ENCODE measurements at places on chromosomes 4 and X. TPM values are rescaled to one million over a fixed set of nuclear protein-coding genes. Genes with fewer than 3 reads are reported as not detected.

Gene PCYT1B
- 0.08 TPM for total RNA-seq

Gene ZNF141
- 2.7 TPM for total RNA-seq

Gene TMEM154
- total RNA-seq: 0.03 TPM

Gene AWAT2
- not detected for total RNA-seq

Gene STK26
- total RNA-seq: 9.7 TPM

Gene CDS1
- 0.54 TPM for total RNA-seq

Gene MUC7
- total RNA-seq: not detected

Gene GLOD5
- total RNA-seq: not detected

Gene ANOS1
- 0.04 TPM for total RNA-seq

Gene CABS1
- not detected for total RNA-seq

Gene BTK
- total RNA-seq: 0.11 TPM

Gene XIAP
- 27.9 TPM for total RNA-seq

All from A549 treated with AZD2906 at 1 μM for 4 hours (cell line).